ENCODE measurements at places on chromosomes 7 and 10.

- DNase-seq = no peak
Observed at GRCh38 chr7:711093-711921, 15.2 kb upstream of the DNAAF5 start.

DNA sequence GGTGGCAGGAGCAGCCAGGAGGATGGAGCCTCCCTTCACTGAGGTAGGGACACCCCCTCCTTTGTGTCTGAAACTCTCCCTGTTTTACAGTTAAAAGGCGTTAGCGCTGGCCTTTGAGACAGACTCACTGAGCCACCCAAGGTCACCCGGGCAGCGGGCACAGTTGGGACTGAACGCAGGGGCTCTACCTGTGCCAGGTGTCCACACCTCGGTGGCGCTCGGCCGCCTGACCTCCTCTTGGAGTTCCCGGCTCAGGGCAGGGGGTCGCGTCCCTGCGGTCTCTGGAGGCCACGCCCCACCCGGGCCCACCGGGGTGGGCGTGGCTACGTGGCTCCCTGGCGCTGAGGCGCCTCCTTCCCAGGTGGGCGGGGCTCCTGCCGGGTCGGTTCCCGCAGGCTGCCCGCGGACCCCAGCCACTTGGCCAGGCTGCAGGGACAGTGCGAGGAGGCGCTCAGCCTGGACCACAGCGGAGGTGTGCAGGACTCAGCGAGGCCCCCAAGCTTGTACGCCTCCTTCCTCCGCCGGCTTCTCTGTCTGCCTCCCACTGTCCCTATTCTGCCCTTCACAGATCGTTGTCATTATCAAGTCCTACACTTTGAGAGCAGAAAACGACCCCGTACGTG is 39.9 kb upstream of the LEP start:
- no peak for DNase-seq

DNA sequence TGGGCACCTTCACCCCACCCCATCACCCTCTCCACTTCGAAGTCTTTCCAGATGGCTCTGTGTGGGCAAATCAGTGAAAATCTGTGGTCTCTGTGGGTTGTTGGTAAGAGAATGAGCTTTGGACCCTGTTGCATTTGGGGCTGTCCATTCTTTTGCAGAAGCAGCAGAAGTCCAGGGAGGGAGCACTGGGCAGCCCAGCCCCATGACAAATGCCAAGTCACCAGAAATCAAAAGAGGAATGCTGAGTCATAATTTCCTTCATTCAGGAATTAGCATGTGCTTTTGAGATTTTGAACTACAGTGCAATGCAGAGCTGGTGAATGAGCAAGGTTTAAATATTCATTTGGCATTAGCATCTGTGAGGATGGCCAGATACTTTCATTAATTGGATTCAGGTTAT is 556.2 kb downstream of the LRMDA start:
- DNase-seq = no peak

GRCh38 chr10:484441-484924 is 205.0 kb downstream of the DIP2C start:
- DNase-seq = no peak

- DNase-seq = no peak
Observed at GRCh38 chr10:74705358-74705980, 120.9 kb upstream of the KAT6B start.

DNA sequence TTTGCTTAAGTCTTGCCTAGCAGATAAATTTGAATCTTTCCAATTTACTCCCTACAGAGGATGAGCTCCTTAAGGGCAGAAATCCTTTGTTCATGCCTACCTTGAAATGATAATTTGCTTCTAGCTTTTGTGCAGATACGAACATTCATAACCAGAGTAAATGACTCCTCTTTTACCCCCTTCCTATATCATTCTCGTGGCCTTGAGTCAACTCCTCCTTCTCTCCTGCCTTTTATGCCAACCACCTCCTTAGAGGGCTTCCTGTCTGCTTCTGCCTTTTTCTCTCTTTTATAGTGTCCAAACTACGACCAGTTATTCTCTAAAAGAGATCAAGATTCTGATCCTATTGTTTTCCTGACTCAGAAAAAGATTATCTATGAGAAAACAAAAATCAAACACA is 36.4 kb downstream of the MYPN start:
- DNase-seq = no peak

DNA sequence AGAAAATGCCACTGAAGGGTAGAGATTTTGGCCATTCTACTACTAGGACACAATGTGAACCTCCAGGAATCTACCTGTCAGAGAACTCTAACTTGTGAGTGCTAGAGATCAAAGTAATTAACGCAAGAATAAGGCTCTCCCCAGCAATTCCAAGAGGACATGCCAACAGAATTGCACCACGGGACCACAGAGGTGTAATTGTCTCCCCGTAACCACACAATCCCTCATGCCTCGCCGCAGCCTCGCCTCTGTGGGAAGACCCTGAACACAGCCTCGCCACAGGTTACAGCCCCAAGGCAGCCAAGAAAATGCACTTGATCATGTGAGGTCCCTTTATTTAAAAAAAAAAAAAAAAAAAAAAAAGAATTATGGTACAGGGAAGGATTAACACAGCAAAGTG is 29.5 kb downstream of the CDCA7L start:
- DNase-seq = no peak

DNA sequence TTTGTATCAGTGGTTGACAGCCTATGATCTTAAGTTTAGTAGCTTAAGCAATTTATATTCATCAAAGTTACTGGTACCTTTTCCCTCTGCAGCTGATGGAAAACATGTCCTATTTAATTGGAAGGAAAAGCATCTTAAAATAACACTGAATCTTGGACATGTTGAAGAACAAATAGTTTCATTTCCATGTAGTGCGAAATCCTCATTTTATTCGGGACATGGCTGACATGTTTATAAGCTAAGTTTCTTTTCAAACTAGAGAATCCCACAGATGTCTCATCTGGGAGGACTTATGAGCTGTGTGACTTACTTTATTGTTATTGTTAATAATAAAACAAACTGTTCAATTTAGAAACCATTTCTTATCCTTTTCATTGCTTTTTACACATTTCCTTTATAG is 461.0 kb downstream of the SUGCT start:
- no peak for DNase-seq

DNA sequence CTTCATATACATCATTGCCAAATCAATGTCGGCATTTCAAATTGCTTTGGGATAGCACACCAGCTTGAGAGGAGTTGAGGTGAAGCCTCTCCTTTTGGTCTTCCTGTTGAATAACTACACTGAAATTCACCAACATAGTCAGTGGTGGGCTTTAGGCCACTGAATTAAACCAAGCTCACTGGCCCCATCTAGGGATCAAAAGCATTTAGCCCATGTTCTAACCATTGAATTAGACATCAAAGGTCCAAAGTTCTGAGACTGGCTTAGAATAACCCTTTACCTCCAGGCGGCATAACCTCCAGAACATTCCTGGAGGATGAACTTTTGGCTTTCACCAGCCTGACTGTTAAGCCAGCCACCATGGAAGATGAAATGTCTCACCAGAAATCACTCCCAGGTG is 54.6 kb downstream of the BPGM start:
- DNase-seq = no peak

DNA sequence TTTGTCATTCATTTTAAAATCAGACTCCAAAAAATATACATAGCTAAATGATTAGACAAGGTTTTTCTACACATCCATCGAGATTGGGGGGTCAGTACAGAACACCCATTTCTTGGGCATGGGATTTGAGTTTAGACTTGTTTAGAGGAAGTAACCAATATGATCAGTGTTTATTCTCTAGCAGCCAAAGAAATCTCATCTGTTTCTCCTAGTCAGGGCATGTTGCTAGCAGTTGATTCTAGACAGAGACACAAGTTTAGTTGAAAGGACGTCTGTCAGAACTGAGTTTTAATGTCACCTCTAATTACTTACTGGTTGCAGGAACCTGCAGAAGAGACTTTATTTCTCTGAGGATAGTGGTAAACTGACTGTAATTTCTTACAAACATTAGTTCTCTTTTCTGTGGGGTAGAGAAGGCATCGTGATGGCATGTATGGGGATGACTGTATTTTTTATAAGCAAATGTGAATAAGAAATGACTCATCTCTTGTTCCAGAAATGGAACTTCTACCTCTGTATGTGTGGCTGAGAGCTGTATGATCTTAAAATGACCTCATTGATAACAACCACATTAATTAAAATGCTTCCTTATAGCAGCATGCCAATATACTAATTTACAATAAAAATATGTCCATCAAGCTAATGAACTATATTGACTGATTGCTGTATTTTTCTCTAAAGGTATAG is 30.6 kb upstream of the RHOBTB1 start:
- DNase-seq = no peak

DNA sequence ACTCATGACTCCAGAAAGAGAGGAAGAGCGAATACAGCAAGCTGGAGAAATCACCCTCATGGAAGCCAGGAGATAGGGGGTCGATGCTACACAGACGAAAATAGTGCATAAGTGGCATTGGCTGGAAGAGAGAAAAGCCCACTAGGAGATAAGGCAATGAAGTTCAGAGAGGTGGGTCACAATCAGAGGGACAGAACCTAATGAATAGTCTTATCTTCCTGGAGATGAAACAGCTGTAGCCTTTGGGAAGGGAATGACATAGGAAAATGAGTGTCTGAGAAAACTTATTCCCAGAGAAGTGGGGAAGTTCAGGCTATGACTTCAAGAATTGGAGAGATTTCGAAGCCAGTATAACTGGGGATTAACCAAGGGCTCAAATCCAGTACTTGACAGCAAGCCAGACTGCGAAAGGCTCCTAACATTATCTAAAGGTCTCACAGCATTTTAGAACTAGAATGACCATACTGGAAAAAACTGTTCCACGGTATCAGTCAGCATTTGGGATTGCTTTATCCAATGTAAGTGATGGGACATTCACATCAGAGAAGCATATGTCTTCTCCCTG is 211.1 kb downstream of the ZNF365 start:
- DNase-seq = no peak

GRCh38 chr10:67772894-67773511 is 65.0 kb downstream of the DNAJC12 start:
- no peak for DNase-seq

DNA sequence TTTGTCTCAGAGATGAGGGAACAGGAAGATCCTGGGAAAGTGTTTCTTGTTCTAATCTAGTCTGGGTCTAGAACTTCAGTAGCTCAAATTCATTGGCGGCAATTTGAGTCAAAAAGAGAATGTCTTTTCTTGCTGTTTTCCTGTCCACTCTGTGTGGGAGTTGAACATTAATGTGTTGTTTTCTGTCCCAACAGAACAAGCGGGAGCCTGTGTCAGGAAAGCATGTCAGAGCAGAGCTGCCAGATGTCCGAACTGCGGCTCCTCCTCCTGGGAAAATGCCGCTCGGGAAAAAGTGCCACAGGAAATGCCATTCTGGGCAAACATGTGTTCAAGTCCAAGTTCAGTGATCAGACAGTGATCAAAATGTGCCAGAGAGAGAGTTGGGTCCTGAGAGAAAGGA is 16.0 kb downstream of the GIMAP8 start:
- DNase-seq = no peak

GRCh38 chr7:52273685-52274610 is 761.5 kb upstream of the POM121L12 start:
- DNase-seq = no peak

DNA sequence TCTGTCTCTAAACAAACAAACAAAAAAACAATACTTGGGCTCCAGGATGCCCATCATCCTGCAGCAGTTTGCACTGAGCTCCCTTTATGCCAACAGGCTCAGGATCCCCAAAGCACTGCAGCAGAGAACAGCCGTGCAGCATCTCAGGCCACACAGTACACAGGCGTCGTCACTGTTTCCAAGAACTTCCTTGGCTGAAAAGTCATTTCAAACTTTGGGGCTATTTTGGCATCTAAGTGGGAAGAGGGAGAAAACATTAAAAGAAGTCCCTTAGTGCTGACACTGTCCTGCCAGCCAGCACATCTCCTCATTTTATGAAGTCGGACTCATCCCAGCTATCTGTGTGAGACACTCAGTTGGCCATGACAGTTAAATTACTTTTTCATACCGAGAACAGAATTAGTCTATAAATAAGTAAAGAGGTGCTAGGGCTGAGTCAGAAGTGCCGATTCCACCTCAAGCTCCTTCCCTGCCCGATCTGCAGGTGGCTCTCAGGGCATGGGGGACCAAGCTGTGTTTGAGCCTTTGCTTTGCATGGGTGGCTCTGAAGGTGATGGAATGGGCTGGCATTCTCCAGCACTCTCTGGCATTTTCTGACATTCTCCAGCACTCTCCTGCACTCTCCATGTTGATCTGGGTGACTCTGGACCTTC is 68.5 kb downstream of the PTPRN2 start:
- no peak for DNase-seq

DNA sequence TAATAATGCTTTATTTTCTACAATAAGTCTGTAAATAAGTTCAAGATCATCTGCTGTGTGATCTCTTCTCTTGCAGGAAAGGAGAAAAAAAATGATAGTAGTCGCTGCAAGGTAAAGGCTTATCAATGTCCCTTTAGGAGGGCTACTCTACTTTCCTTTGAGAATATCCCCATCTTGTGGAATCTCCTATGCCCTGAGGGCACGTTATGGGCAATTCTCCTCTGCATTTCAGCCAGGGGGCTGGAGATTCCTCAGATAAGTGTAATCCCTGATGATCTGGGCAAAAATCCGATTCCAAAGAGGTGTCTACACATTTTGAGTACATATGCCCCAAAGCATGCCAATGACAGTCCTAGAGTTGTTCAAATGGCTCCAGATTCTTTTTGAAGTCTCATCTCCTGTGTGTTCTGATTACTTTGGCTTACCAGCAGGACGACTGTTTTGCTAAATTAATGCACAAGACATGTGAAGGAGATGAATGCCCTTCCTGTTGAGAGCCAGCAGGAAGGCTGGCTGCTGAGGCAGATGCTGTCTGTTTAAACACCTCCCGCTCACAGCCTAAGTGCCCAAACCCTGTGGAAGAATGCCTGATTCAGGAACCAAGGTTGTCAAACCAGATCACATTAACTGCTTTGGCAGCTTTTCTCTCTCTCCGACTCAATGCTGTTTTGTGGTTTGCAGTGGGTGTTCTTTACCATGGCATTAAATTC is 171.2 kb upstream of the COL1A2 start:
- DNase-seq = no peak

DNA sequence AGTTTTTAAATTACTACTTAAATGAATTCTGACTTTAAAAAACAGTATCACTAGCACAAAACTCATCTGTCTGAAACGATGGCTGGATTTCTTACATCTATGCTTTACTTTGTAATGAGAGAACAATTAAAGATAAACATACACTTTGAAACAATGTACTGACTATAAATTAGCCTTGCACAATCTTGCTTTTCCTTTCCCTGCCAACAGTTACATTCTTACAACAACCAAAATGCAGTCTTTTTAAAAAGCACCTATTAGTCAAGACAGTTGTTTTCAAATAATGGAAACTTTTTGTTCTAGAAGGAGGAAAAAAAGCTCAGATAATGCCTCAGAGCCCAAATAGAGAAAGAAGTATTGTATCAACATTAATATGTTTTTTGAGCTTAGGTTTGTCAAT is 153.3 kb downstream of the ELMO1 start:
- DNase-seq = no peak

- DNase-seq = no peak
Observed at GRCh38 chr10:34474009-34474376, 341.1 kb downstream of the PARD3 start.

- DNase-seq = no peak
Observed at GRCh38 chr10:79407423-79407796, 38.0 kb downstream of the ZCCHC24 start.

All from stimulated activated CD4-positive, alpha-beta T cell treated with anti-CD3 and anti-CD28 coated beads, Interleukin-15, amount 100 ng/mL, for 1 hour (primary cell).